ENCODE measurements at places on chromosomes 11 and 22.

DNA sequence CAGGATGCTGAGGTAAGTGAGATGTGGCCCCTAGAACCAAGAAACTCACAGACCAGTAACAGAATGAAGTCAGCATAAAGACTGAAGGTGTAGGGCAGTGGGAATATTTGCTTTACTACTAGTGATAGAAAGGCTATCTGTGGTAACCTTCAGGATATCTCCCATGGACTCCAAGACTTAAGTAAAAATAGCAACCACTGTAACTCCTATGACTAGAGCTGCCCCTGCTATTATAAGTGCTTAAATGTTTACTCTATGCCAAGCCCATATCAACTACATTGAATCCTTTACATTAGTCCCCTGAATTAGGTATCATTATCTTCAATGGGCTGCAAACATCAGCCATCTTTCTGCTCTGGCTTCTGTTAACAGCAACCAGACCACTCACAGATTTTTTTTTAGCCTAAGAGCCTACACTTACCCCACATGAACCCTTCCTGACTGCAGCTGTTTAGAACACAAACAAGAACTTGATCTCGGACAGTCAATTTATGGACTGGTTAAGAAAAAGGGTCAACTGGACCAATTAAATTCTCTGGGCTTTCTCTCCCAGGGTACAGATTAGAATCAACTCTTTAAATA is 335.1 kb upstream of the API5 start:
- DNase-seq, result no peak

- DNase-seq, result no peak
Measured at GRCh38 chr11:119602745-119603373, 126.1 kb downstream of the NECTIN1 start.

GRCh38 chr11:62719302-62719978 is 7.8 kb downstream of the HNRNPUL2 start:
- DNase-seq, result no peak

DNA sequence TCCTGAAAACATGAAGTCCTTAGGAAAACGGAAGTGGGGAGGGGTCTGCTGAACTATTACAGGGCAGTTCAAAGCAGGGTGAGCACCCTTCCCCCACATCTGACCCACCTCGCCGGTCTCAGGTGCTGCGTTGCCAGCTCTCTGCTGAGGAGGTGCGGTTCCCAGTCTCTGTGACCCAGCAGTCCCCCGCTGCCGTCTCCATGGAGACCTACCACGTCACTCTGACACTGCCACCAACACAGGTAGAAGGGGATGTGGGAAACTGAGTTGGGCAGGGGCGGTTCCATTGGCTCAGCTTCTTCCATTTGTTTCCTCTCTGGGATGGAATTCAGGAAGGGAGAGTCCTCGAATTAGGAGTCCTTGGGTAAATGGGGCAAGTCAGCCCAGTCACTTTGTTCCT is 3.3 kb downstream of the C2CD2L start:
- no peak for DNase-seq

GRCh38 chr11:106087815-106088435 is 10.5 kb downstream of the AASDHPPT start:
- DNase-seq, result no peak

- DNase-seq, result no peak
Measured at GRCh38 chr11:28951191-28951590, 843.0 kb downstream of the METTL15 start.

GRCh38 chr11:103210543-103210942 is 101.3 kb downstream of the DYNC2H1 start:
- no peak for DNase-seq

DNA sequence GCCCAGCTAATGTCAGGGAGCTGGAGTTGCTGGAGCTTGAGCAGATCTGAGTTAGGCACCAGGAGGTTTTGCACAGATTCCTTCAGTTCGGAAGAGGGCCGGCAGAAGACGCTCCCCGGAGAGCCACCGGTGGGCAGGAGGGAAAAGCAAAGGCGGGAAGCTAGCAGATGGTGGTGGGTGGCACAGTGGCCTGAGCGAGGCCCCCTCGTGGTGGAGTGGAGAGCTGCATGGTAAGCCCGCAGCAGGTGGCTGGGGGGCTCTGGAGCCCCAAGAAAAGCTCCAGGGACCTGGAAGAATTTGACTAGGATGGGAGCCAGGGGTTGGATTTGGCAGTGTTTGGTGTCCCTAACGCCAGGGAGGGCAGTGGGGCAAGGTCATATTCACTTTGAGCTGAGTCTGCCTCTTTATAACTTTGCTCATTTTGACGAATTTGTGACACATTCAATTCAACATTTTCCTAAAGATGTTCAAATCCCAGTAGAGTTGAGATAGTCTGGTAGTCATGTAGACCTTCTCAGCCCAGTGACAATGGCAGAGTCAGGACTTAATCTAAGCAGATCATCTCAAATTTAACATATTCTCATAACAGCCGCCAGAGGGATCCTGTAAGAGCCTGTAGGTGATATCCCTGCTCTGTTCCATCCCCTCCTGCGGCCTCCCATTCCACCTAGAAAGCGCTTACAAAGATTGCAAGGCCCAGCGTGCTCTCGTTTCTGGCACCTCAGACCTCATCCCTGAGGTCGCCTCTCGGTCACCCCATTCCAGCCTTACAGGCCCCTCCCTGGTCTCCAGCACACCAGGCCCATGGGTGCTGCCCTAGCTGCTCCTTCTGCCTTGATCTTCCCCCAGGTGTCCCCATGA is 57.9 kb downstream of the TRIM29 start:
- DNase-seq, result no peak

GRCh38 chr11:35826949-35827348 is 116.9 kb upstream of the LDLRAD3 start:
- no peak for DNase-seq

DNA sequence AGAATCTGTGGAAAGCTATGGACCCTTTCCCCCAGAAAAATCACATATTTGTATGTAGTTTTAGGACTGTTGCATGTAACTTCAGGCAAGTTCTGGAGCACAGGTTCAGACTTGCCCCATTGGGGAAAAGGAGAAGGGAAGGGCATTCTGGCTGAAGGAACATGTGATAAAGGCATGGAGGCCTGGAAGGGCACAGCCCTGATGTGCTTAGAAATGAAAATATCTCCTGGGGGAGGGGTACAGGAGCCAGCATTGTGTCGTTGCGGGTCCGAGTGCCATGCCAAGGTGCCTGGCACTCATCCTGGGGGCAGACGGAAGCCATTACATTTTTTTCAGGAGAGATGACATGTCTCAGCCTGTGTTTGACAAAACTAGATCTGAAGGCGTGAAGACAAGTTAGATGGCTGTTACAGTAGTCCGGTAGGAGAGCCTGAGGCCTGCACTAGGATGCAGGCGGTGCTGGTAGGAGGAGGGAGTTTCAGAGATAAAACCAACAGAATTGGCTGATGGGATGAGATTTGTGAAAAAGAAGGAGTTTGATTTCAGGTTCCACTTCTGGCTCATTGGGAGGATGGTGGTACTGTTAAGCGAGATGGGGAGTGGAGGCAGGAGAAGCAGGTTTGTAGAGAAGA is 96.9 kb downstream of the TEAD1 start:
- no peak for DNase-seq

DNA sequence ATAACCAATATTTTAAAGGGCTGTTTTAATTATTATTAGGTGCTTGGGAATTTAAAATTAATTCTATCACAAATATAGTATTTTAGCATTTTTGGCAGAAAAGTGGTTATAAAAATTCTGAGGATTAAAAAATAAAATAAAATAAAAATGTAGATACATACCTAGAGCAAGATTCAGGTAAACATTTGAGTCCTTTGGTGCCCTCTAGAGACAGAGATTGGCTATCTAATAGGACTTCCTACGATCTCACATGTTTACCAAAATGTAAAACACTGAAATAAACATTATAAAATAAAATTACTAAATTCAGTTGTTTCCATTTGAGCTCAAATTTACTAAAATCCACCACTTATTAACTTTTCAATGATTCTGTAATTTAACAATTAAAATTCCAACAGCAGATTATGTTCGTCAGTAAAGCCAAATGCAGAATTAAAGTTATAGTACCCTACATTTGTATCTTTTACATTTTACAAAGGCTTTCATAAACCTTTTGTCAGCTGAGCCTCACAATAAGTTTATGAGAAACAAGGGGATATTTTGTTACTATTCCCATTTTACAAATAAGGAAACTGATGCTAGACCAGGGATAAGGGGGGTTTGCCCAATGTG is 27.7 kb downstream of the SLC36A4 start:
- no peak for DNase-seq

DNA sequence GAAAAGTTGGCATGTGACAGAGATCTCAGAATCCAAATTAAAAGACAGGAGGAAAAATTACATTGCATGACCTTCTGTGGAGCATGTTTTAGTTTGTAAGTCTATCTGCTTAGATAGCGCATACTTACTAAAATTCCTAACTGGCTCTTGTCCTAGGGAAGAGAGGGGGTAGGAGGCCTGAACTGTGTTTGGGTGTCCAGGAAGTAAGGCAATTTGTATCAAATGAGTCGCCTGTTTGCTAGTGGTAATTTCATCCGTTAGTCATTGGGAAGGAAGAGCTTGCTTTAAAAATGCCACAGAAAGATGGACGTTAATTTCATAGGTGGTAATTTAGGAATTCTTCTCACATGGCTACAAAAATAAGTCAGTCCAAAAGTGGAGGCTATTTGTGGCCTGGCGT is 18.5 kb downstream of the GRK3 start:
- no peak for DNase-seq

DNA sequence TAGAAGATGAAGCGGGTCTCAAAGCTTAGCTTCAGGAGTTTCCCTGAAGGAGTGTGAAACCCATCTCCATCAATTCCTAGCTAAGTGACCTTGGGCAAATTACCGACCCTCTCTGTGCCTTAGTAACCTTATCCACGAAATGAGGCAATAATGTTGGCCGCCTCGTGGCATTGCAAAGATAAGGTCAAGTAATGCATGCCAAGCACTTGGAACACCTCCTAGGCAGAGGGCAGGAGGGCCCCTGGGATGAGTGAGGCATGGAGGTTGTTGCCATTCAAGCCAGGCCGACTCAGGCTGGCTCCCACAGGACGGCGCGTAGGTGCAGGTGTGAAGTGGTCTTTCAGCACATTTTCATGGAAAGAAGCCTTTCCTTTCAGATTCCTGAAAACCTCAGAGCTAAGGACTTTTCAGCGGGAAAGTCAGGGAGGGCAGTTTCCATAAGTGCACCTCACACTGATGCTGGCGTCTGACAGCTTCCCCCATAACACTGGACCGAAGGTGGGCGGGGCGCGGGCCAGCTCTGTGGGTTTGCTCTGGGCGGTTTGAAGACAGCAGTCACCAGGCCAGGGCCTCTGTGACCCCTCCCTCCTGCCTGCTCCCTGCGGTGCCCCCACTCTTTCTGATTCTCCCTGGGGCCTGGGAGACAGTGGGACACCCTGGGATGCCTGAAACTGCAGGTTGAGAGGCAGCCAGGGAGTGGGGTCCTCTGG is 25.2 kb downstream of the RPS6KA4 start:
- DNase-seq, result no peak

- no peak for DNase-seq
Measured at GRCh38 chr11:84128840-84129239, 842.7 kb upstream of the CCDC90B start.

DNA sequence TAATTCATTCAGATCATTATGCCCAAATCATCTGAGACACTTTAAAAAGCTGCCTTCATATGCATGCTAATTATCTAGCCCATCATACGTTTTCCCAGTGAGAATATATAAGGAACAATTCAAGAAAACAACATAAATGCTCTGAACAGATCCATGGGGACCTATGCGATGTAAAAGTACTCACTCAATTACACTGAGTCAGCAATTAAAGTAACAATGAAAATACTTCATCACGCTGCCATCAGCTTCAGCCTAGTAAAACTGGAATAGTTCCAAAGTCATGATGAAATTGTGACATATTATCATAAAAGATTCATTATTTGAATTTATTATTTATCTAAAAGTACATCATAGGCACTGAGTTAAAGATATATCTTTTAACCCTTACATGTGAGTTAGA is 3.7 kb upstream of the OR8K5 start:
- DNase-seq, result no peak

DNA sequence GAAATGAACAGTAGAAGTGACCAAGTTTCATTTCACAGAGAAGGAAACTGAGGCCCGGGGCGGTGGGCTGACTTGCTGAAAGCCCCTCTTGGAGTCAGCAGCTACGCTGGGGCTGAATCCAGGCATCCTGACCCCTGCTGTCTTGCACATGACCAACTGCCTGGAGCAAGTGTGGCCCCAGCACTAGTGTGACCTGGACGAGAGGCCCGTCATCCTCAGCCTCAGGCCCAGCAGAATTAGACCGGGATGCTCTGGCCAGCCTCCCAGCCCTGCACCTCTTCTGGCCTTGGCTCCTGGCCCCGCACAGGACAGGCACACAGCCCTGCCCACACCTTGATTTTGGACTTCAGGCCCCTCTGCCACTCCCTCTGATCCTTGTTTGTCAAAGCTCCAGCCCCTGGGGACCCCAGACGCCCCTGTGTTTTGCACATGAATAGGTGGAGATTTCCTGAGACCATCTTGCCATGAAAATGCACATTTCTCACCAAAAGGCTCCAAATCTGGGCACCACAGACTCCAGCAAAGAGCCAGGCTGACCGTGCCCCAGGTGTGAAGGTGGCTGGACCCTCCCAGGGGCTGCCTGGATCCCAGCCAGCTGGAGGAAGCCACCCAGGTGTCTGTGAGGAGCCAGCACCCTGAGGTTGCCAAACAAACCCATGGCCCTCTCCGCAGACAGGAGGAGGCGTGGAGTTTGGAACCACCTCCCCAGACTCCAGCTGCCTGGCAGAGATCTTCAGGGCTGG is 24.9 kb downstream of the FGF4 start:
- no peak for DNase-seq

DNA sequence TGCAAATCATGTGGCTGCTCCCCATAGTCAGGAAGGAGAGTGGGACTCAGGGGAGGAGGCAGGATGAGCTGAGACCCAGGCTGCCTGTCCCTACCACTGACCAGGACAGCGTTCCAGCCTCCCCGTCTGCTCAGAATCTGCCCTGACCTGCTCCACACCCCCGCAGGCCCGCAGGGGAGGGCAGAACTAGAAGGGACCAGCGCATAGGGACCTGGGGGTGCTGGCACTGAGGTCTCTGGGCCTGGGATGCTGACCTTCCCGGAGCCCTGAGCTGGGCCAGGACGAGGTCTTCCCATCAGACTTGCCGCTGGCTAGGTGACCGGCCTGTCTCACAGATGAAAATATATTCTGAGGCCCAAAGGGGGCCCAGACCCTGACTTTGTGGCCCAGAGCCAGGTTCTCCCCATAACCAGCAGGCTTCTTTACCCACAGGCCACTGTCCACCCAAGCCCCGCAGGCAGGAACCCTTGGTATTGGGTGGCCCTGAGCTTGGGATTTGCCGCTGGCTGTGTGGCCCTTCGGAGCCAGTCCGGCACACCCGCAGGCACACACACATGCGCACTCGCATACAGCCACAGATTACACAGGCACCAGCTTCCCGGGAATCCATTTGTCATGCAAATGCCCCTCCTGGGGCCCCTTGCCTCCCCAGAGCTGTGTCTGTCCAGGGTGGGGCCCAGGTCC is 13.8 kb upstream of the PIM3 start:
- no peak for DNase-seq

- DNase-seq, result no peak
Measured at GRCh38 chr22:27482402-27482801, 319.2 kb downstream of the MN1 start.

- no peak for DNase-seq
Measured at GRCh38 chr22:31394326-31394725, 5.1 kb upstream of the DRG1 start.
